ENCODE measurements at places on chromosomes 3 and 15.

- DNase-seq = no peak
Measured at GRCh38 chr3:55675478-55675877, 188.4 kb upstream of the WNT5A start.

DNA sequence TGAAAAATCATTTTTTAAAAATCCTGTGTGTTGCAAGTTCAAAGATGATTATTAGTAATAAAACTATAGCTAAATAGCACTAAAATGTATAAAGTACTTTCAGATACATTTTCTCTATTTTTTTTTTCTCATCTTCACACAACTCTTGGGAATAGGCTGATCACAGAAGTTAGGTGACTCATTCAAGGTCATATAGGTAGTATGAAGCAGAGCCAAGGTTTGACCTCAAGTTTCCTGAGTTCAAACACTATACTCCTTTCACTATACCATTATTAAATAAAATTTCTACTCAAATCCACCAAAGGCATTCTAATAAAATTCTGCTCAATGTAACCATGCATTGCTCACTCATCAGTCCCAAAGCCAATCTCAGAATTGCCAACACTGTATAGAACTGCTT lies 21.3 kb downstream of the FRMD5 start:
- no peak for DNase-seq

- DNase-seq = no peak
Measured at GRCh38 chr3:76930712-76931111, 109.2 kb upstream of the ROBO2 start.

GRCh38 chr15:80350941-80351610 lies 53.1 kb upstream of the ARNT2 start:
- DNase-seq = no peak

DNA sequence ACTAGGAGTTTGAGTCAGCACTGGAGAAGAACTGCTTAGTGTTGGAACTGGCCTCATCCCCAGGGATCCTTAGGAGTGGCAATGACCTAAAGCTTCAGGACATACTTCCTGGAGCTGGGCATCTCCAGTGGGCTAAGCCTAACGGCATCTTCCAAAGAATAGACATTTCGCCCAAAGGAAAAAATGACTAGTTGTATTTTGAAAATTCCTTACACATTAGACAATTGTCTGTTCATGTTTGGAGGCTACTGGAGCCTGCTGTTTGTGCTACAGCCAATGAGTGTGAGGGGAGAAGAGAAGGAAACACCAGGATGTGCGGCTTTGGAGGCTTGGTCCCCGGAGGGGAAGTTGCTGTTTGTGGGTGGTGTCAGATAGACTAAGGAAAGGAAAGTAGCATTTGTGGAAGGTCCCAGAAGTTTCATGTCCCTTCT lies 77.6 kb downstream of the POLR2M start:
- no peak for DNase-seq

DNA sequence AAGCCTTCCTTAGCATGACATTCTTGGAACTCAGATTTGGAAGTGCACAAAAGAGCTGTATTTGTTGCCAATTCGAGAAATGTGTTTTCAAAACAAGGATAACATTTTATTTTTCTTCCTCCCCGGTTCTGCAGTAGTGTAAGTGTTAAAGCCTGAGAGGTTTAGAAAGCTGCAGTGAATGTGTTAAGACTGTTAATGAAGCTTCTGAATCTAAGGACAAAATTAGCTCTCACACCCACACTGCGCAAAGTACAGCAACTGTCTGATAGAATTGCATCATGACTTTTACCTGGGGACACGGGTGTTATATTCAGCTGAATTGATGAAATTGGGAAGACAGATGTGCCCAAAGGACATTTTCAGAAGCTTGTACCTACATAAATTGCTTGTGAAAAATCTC lies 344.4 kb downstream of the CADM2 start:
- DNase-seq = no peak

- no peak for DNase-seq
Measured at GRCh38 chr15:74156678-74157411, 16.7 kb upstream of the ISLR start.

GRCh38 chr15:45729141-45729540 lies 94.3 kb downstream of the SQOR start:
- no peak for DNase-seq

DNA sequence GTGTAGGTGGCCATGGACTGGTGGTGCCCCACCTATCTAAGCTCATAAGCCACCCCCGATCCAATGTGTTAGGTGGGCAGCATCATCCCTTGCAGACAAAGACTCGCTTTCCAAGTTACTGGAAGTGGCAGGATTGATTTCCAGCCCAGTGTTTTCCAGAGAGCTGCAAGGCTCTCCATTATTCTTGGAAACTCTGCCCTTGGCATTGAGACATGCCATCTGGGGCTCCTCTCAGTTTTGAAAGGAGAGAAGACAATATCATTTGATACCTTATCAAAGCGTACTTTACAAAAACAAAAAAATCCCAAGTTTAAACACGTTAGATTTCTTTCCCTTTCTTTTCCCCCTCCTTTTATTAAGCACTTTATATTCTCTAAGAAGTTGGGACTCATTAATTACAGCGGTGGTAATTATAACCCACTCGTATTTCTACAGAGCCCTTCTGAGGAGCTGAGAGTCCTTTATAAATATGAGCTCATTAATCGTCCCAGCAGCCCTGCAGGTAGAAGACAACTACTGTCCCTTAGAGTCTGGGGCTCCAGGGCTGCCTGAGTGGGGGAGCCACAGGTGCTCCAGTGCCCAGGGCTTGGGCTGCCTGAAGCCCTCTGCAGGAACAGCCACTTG lies 226.1 kb downstream of the TLE3 start:
- no peak for DNase-seq

- no peak for DNase-seq
Measured at GRCh38 chr3:195241592-195242355, 29.2 kb downstream of the XXYLT1 start.

- DNase-seq = no peak
Measured at GRCh38 chr3:119930286-119930685, 148.4 kb downstream of the NR1I2 start.

GRCh38 chr15:26893351-26894065 lies 26.6 kb downstream of the GABRA5 start:
- DNase-seq = no peak

All from transverse colon (tissue), 4 donors.